Fibroblast of the conjunctiva (primary cell): ENCODE measurements at places on chromosomes 5 and 9.

DNA sequence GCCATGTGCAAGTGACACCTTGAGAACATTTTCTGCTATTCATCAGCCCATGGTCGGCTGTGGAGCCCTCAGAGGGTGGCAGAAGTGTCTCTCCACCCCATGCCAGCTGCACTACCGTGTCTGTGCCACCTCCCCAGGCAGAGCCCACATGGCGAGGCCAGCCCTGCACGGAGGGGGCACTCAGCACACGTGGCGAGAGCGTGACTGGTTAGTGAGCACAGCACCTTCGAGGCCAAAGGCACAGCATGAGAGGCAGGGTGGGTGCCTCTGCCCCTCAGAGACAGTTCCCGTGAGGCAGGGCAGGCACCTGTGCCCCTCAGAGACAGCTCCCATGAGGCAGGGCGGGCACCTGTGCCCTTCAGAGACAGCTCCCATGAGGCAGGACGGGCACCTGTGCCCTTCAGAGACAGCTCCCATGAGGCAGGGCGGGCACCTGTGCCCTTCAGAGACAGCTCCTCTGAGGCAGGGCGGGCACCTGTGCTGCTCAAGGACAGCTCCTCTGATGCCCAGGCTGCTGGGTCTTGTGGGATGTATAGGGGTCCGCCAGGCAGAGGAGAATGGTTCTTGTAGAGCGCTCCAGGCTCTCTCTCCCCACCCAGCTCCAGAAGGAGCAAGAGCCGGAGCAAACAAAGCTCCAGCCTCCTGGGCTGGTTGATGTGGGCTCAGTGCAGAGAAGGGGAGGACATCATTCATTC is 179.8 kb upstream of the PPP1R26 start:
- no peak for DNase-seq

- DNase-seq: no peak
These were observed 20.3 kb downstream of the WHRN start for GRCh38 chr9:114484854-114485443.

DNA sequence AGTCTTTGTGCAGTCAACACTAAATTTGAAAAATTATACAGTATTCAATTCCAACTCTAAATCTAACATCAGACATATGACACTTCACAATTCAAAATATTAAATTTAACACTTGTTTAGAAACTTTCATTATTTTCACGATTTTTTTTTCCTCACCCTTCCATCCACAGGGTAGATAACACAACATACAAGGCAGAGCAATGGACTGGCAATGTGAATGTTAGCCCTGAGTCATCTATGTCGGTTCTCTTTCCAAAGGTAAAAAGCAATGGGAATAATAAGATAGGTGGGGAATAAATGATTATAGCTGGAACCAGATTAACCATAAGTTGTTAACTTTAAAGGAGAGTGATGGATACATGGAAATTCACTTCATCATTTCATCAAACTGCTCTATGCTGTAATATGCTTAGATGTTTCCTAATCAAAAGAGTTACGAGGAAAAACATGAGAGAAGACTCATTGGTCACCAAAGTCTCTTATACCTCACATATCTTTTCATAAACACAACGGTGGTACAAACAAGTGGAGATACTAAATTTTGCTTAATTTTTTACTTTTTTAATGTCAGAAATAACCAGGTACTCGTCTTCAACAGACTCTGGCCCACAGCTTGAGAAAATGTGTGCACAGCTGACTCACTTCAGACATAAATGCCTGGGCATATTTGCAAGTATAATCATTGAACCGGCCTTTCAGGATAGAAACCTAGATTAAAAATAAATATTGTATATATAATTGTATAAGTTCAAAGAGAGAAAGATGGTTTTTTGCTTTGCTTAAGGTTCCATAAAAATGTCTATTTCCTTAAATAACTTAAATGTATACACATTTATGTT is 23.0 kb downstream of the RFX3 start:
- no peak for DNase-seq

- no peak for DNase-seq
These were observed 320.3 kb downstream of the ACTL7B start for GRCh38 chr9:108535526-108535925.

DNA sequence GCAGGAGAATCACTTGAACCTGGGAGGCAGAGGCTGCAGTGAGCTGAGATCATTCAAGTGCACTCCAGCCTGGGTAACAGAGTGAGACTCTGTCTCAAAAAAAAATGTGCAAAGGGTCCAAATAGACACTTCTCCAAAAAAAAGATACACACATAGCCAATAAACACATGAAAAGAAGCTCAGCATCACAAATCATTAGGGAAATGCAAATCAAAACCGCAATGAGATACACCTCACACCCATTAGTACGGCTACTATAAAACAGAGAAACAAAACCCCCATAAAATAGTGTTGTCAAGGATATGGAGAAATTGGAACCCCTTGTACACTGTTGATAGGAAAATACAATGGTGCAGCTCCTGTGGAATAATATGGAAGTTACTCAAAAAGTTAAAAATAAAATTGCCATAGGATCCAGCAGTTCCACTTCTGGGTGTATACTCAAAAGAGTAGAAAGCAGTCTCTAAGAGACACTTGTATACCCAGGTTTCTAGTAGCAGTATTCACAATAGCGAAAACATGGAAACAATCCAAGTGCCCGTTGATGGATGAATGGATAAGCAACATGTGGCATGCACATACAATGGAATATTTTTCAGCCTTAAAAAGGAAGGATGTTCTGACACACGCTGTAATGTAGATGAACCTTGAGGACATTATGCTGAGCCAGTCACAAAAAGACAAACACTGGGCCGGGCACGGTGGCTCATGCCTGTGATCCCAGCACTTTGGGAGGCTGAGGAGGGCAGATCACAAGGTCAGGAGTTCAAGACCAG is 57.2 kb upstream of the PPARGC1B start:
- no peak for DNase-seq

GRCh38 chr9:128825923-128826700 is 3.5 kb downstream of the SPOUT1 start:
- DNase-seq: no peak

- no peak for DNase-seq
These were observed 116.7 kb downstream of the WDR70 start for GRCh38 chr5:37495668-37496347.

GRCh38 chr5:149409268-149409948 is 30.3 kb upstream of the IL17B start:
- DNase-seq: no peak

- DNase-seq: no peak
These were observed 89.5 kb downstream of the UGCG start for GRCh38 chr9:111986035-111986556.

GRCh38 chr5:181190711-181191525 is 14.1 kb downstream of the TRIM7 start:
- DNase-seq: no peak
